ENCODE measurements at places on chromosomes 2 and 18. TPM values are rescaled to one million over a fixed set of nuclear protein-coding genes. Genes with fewer than 3 reads are reported as not detected.
A peak's percentile ranks its signal among the peaks of the same experiment; 100 is the strongest.

The ASPRV1 gene
- total RNA-seq: under 0.01 TPM

The UGT1A10 gene
- total RNA-seq: not detected

GRCh38 chr2:28631514-28632206 lies 120.0 kb upstream of the PPP1CB start:
- DNase-seq: no peak

GRCh38 chr2:62266433-62267038 lies 70.6 kb downstream of the B3GNT2 start:
- DNase-seq: no peak

DNA sequence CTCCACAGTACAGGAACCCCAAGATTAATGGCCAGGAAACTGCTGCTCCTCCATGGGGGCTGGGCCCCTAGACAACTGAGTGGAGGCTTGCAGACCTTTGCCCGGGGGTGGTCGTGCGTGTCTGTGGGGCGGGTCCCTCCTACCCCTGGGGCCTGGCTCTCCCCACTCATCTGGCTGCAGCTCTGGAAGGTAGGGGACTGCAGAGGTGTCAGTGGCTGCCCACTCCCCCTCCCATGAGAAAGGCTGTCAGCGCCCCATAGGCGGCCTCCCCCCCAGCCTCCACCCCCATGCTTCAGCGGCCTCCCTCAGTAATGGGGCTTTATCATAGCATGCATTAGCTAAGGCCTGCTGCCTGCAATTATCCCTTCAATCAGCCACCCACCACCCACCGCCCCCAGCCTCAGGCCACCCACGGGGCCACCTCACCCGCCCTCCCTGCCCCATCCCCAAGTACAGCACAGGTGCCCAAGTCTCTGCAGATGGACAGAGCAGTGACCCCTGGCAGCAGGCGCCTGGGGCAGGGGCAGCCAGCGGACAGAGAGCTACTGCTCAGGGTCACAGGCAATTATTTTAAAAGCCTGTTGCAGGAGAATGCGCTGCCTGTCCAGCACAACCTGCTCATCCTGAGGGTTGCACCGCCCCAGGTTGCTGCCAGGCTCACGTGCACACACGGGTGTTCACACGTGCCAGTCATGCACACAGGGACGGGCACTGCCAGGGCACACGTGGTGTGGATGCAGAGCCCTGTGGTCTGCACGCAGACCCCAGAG lies 9.1 kb upstream of the ECEL1 start:
- no peak for DNase-seq

GRCh38 chr2:218920504-218920903 lies 39.0 kb upstream of the CDK5R2 start:
- DNase-seq: no peak

DNA sequence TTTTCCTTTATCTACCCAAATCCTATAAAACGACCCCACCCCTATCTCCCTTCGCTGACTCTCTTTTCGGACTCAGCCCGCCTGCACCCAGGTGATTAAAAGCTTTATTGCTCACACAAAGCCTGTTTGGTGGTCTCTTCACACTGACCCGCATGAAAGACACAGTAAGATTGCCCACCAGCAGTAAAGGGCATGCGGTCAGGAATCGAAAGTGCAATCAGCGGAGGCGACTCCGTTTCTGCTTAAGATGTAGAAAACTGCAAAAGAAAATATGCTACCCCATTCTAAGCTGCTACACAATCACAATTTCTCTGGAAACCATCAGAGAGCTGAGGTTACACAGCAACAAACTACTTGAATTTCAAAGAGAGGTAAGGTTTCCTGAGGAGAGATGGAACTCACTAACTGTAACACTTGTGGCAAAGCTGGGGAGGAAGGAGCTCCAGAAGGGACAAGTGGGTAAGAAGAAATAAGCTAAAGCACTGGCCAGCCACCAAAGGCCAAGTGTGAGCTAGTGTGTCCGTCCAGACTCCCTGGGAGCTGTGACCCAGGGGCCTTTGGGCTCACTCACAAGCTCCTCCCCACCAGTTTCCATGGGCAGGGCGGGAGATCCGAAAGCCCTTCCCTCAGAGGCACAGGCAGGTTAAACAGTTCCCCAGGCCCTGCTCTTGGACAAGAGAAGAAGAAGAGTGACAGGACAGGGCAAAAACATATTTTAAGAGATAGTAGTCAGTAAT lies 72.8 kb upstream of the TGFA start:
- DNase-seq: no peak

GRCh38 chr2:218896501-218897393 lies 16.1 kb downstream of the WNT10A start:
- peak; percentile 13 for DNase-seq

Measured in lung microvascular endothelial cell (primary cell).